Effector CD8-positive, alpha-beta T cell (primary cell): ENCODE measurements at places on chromosomes 13 and 19.

DNA sequence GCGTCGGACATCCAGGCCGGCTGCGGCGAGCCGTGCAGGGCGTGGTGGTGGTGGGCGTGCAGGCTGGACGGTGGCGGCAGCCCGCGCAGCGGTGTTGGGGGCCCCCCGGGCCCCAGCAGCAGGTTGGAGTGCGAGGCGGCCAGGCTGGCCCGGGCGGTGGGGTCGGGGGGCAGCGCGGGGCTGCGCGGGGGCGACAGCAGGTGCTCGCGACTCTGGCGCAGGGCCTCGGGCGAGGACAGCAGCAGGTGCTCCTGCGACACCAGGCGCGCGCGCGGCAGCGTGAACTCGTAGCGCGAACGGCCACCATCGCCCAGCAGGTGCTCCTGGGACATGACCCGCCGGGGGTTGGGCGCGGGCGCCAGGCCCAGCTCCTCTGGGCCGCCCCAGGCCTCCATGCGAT, 9.8 kb downstream of the SHISA7 start:
- DNase-seq, result no peak

- peak; percentile 43 for DNase-seq
These were observed 8.0 kb downstream of the CCDC194 start for GRCh38 chr19:17385878-17386611.

DNA sequence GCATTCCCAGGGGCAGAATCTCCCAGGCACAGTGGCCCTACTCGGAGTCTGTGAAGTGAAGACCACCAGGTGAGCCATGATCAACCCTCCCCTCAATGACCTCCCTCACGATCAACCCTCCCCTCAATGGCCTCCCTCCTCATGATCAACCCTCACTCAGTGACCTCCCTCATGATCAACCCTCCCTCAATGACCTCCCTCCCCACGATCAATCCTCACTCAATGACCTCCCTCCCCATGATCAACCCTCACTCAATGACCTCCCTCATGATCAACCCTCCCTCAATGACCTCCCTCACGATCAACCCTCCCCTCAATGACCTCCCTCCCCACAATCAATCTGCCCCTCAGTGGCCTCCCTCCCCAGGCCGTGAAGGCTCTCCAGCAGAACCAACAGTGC, 32.1 kb downstream of the SBNO2 start:
- no peak for DNase-seq

- DNase-seq, result no peak
These were observed 56.1 kb upstream of the ADGRE5 start for GRCh38 chr19:14325134-14325533.

DNA sequence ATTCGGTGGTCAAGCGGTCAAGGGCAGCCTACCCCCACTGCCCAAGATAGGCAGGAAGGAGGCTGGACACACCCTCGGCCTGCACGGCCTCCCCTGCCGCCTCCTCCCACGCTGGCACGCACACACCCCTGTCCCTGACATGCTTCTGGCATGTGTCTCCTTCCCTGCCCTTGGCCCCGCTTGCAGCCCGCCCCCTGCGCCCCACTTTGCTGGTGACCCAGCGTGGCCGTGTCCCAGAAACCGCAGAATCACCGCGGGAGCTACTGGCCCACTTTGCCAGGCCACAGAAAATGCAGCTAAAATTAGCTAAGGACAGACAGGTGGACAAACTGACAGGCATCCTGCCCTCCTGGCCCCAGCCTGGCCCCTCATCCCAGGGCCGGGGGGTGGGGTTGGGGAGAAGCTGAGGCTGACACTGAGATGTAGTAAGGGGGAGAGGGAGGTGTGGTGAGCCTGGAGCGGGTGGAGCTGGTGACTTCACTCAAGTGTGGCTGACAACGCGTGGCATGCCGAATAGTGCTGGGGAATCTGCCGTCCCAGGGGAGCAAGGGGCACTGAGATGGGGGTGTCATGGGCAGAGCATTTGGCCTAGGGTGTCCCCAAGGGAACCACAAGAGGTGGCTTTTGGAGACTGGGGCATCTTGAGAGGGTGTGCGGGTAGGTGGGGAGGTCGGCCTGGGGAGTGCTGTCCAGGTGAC, 2.4 kb downstream of the SHANK1 start:
- DNase-seq, result no peak

- no peak for DNase-seq
These were observed 116.6 kb upstream of the MCF2L start for GRCh38 chr13:112852392-112852791.

GRCh38 chr13:21355304-21355703, 103.8 kb downstream of the ZDHHC20 start:
- DNase-seq, result no peak

GRCh38 chr19:9914315-9915207, 21.8 kb downstream of the OLFM2 start:
- peak; percentile 48 for DNase-seq

- no peak for DNase-seq
These were observed 42.1 kb downstream of the ZNF146 start for GRCh38 chr19:36256853-36257519.

DNA sequence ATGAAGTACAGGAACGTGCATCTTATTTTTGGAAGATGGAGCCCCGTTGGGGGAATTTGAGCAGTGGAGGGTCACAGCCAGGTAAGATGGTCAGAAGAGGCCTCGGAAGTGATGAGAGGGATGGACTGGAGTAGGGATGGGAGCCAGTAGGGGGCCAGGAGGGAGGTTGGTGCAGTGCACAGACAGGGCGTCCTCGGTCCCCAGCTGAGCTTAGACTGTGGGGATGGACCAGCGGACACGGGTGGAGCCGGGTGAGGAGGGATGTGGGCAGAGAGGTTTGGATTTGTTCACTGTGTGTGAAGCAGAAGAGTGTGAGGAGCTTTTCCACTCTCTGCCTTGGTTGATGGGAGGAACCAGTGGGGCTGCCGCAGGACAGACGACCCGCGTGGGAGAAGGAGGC, 10.6 kb downstream of the RPS9 start:
- DNase-seq, result no peak

DNA sequence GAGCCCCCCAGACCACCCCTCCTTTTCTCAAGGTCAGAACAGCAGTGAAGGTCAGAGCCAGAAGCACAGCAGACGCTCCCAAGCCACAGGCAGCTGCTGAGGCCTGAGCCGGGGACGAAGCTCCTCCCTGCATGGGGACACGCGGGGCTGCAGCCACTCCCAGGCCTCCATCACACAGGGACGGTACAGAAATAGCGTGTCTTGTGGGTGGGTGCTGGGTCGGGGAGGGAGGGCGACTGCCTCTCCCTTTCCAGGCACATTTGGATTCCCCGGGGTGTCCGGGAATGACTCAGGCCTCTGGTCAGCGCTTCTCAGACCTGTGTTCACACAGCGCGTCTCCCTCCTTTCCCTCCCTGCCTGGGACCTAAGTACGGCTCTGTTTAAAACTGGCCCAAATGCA, 33.2 kb downstream of the RASA3 start:
- DNase-seq, result no peak

DNA sequence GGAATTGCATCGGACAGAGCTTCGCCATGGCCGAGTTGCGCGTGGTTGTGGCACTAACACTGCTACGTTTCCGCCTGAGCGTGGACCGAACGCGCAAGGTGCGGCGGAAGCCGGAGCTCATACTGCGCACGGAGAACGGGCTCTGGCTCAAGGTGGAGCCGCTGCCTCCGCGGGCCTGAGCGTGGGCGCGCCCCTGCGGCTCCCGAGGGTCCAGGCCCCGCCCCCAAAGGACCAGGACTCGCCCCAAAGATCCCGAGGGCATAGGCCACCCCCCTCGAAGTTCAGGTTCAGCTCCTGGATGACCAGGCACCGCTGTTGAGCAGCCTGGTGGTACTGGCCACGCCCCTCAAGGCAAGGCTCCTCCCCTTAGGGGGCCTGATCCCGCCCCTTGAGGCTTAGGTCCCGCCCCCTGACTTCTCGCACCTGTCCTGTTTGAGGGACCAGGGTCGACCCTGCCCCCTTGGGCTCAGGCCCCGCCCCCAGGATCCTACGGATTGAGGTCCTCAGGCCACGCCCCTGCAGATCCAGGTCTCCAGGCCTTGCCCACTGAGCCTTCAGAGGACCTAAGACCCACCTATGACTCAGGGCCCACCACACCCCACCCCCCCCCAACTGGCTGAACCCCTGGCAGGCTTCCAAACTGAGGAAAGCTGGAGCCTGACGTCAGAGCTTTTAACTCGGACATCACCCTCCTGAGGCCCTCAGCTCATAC, 43.1 kb downstream of the CYP4F22 start:
- peak; percentile 73 for DNase-seq

DNA sequence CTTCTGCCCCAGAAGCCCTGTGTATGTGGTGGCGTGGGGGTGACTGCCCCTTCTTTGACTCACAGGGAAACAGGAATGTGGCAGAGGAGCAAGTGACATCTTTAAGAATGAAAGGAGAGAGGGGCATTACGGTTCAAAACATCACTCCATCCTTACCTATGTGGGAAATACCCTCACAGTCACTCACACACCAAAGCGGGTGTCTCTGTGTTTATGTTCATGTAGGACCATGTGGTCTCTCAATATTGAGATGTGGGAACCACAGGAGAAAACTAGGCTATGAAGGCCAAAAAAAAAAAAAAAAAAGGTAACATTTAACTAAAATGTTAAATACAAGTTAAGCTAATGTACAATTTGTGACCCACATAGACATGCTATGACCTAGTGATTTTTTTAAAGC, 153.6 kb upstream of the GPR12 start:
- no peak for DNase-seq

DNA sequence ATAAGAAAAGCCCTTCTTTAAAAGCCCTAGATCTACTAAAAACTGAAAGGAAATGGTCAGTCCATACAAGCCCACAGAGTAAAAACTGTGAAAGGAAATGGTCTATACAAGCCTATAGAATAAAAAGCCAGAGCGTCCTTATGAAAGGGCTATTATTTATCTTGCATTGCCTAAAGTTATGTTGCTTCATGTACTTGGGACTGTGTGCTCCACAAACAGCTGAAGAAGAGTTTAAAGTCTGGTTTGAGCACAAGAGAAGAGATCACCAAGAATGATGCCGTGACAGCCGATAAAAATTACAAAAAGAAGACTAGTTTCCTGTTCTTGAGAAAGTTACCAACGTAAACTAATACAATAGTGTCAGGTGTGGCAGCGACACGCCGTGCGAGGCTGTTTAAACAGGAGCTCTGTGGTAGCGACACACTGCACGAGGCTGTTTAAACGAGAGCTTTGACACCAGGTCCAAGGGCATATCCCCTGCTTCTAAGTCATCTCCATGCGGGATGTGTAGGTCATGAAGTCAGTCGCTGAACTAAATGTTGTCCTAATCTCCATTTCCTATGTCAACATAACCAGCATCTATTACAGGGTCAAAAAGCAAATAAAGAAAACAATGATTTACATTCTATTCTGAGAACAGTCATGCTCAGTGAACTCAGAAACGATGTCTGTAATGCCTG, 24.9 kb downstream of the PCID2 start:
- no peak for DNase-seq

- no peak for DNase-seq
These were observed 3.0 kb downstream of the ENOX1 start for GRCh38 chr13:43783820-43784219.
